ENCODE measurements at places on chromosomes 13 and 19. TPM values are rescaled to one million over a fixed set of nuclear protein-coding genes. Genes with fewer than 3 reads are reported as not detected.

DNA sequence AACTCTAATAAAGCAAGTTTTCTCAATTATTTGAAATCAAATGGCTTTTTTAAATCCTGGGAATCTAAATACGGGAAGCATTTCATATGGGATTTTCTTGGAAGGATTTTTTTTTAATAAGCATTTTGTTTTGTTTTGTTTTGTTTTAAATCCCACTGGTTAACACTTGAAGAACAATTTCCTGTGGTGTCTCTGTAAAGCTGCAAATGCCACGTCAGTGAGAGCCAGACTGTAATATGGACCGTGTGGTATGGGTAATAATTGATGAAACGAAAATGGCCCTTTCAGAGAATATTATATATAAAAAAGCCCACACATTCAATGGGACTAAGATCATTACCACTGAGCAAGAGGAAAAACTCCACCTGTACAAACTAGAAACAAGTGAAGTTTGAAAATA lies 33.9 kb upstream of the MIR17HG start:
- DNase-seq, result no peak

DNA sequence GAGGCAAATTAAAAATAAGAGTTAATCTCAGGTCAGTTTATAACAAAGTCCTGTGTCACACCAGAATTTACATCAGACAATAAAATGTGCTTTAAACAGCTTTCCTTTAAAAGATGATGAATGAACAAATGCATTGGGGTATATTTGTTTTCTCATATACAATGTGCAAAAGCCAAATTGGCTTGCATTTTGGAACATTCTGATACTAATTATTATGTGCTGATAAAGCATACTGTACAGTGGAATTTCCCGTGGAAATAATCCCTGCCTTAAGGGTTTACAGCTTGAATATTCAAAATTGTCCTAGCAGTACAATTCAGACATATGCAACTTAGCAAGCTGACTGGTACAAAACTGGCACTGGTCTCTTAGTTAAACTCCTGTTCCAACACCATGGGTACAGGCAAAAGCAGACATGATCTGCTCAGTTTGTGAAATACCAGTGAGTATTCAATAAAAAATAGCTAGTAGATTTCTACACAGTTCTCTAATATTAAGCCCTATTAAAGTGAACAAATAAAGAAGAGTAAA lies 373.4 kb downstream of the SLITRK1 start:
- DNase-seq, result no peak

DNA sequence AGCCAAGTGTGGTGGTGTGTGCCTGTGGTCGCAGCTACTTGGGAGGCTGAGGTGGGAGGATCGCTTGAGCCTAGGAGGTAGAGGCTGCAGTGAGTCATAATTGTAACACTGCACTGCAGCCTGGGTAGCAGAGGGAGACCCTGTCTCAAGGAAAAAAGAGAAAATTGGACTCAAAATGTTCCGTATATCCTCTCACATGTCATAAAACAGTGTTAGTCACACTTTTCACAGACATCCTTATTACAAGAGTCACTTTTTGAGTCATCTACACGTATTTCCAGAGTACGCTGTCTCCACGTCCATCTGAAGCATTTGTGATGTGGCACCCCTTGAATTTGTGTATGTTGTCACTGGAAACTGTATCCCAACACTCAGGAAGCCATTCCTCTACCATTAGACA lies 133.0 kb downstream of the SIPA1L3 start:
- no peak for DNase-seq

- no peak for DNase-seq
These were observed 14.2 kb downstream of the NDUFA11 start for GRCh38 chr19:5889288-5889971.

DNA sequence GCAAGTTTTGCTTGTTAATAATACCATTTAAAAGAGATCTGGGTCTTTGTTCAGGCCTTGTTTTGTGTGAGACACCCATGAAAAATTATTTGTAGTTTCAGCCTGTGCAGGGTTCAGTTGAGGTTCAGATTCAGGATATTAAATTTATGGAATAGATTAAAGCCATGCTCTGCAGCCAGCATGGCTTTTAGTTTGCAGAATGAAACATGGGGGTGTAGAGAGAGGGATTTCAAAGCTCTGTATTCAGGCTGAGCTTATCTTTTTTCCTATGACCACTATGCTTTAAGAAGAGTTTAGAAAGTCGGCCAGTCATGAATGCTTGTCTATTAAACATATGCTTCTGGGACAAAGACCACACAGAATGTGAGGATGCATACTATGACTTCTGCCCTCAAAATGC lies 73.6 kb downstream of the DCLK1 start:
- DNase-seq, result no peak

DNA sequence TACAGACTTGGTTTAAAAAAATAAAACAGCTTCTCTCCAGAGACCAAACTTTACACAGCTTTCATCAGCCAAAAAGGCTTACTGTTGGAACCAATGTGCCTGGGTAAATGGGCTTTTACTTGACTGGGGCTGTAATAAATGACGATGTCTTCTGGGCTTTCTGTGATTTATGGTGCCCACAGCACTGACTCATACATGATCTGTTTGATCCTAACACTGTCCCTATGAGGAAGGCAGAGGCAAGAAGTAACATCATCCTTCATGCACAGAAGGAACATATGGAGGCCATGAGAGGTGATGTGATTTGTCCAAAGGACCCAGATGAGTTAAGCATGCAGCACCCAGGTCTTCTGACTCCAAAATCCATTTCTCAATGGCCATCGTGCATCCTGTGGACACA lies 77.4 kb downstream of the DOCK9 start:
- DNase-seq, result no peak

Gene PBX4
- 7.6 TPM for polyA plus RNA-seq

Gene LYPD3
- 2.2 TPM for polyA plus RNA-seq

Gene NEK5
- polyA plus RNA-seq, result 2.5 TPM

Gene CC2D1A
- 34.7 TPM for polyA plus RNA-seq

Gene CEACAM19
- 24.7 TPM for polyA plus RNA-seq

Gene MBD3L3
- polyA plus RNA-seq, result not detected

Gene ITGBL1
- polyA plus RNA-seq, result 0.78 TPM
